ENCODE measurements at places on chromosomes 12 and 14.

DNA sequence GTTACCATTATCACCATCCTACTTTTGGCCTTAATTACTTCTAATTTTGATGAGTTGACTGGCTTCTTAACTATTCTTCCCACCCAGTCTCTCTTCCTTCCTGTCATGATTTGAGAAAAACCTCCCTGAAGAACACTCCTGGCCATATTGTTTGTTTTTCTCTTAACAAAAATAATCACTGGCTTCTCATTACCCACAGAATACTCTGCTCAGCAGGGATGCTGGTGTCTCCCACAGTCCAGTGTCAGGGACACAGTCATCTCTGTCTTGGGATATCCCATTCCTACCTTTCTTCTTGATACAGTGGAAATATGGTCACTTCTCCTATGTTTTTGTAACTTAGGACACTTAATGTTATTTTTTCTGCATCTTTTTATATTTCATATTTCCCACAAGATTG lies 103.7 kb downstream of the SRGAP1 start:
- no peak for ATAC-seq

GRCh38 chr14:98966016-98966415 lies 306.0 kb downstream of the BCL11B start:
- no peak for ATAC-seq

DNA sequence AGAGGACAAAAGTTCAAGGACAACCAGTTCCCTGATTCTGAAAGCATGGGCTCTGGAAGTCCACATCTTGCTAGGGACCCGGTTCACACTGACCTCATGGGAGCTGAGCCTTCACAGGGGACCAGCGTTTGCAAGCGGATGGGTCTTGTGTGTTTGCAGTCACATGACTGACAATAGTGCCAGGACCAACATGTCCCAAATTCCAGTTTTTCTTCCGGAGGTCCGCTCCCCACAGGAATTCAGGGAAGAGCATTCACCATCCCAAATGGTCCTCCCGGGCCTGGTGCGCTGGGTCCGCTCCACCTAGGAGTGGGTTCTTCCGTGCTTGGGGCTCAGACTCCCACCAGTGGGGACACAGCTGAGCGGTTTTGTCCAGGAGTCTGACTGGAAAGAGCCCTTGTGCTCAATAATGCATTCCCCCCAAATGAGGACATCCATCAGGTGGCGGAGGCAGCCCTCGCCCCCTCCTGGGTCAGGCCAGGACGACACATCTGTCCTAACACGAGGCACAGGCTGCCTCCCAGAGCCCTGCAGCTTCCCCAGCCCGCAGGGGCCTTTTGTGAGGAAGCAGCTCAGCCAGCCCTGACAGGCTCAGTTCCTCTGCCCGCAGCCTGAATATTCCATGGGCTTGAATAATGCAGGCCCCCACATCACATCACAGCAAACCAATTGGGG lies 91.8 kb upstream of the BCL11B start:
- ATAC-seq, result no peak

GRCh38 chr12:125773033-125773640 lies 707.9 kb downstream of the AACS start:
- ATAC-seq, result peak; percentile 23

DNA sequence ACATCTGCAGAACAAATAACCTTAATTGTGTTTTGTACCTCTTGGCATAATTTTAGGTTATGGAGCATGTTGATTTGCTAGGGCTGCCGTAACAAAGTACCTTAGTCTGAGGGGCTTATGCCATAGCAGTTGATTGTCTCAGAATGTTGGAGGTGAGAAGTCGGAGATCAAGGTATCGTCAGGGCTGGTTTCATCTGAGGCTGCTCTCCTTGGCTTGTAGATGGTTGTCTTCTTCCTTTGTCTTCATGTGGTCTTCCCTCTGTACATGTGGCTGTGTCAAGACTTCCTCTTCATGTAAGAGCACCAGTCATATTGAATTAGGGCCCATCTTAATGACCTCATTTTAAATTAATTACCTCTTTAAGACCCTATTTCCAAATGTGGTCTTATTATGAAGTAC lies 64.4 kb upstream of the PTHLH start:
- no peak for ATAC-seq

DNA sequence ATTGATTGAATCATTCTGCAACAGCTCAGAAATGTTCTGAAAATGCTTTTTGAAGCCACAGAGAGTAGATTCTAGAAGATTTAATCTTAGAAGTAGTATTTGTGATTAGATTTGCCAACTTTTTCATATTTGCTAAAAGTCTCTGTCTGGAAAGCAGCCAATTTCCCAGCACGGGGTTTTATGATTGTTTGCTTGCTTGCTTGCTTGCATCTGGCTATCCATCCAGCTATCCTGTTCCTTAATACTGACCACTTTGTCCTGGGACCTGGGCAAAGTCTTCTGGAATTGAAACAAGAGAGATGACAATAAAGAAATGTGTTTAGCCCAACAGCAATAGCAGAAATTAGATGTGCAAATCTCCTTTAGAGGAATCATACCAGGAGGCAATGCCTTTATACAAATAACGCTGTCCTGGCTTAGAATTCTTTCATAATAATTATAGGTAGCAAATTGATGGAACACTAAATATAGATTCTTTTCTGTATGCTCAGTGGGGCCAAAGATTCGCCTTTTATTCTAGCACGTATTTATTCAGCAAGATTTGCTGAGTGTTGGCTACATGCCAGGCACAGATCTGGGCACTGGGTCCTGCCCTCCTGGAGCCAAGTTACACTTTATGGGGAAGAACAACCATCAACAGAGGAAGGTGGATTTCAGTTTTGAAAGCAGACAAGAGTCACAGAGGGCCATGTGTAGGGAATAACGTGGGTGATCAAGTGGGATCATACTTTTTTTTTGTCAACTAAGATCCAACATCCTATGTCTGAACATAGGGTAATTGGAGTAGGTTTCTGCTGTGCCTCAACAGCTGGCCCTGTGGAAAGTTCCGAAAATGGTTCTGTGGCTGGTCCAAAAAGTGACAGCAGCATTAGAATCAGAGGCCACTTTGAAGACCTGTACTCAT lies 25.3 kb downstream of the MYBPC1 start:
- no peak for ATAC-seq

GRCh38 chr14:22650046-22650739 lies 6.0 kb upstream of the OR6J1 start:
- ATAC-seq, result no peak

GRCh38 chr12:12384571-12385340 lies 27.9 kb downstream of the BORCS5 start:
- ATAC-seq, result no peak

GRCh38 chr12:114799574-114800487 lies 115.9 kb upstream of the TBX3 start:
- peak; percentile 31 for ATAC-seq

DNA sequence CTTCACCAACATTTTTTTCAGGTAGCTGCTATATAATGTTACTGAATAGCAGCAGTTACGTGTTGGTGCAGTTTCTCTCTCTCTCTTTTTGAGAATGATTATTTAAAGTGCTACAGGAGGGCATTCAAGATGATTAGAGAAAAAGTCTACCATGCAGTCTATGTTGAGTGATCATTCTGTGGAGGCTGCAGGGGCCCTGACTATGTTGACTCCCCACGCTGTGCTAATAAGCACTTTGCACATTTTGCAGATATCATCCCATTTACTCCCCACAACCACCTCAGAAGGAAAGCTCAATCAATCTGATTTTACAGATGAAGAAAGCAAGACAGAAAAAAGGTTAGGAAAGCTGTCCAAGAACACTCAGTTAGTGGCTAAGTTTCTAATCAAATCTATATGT lies 87.8 kb downstream of the RTN1 start:
- ATAC-seq, result no peak

GRCh38 chr14:91354979-91355685 lies 62.5 kb downstream of the CCDC88C start:
- ATAC-seq, result no peak

DNA sequence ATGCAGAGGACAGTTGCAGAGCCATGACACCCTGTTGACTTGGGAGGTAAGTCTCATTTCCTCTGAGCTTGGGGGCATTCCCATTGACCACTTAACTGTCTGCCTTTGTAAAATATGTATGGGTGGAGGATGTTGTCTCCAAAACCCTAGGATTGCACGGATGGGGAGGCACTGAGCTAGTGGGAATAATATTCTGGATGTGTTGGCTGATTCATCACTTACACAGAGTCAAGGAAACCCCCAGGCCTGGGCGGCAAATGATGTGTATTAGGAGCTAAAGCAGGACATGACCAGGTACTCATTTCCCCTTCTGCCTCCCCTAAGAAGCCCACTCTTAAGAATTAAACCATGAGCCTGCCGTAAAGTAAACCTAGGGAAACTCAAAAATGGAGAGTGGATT lies 319.4 kb downstream of the VRK1 start:
- ATAC-seq, result no peak

DNA sequence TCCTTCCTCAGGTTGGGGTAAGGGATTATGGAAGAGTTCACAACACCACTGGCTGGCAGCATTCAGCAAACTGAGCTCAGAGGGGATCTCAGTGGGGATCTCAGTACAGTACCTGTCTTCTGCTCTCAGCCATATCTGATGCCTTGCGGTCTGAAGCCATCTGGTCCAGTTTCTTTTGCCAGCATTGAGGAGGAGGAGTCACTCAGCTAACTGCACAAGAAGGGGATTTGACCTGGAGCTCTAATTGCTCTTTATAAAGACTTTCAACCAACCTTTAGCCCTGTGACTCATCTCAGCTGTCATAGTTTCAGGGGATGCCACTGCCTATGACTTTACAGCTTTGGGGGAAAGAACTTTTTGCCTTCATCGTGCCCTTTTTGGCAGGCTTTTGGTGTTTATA lies 44.9 kb downstream of the JKAMP start:
- no peak for ATAC-seq
